ENCODE measurements at places on chromosomes 5 and 9.

DNA sequence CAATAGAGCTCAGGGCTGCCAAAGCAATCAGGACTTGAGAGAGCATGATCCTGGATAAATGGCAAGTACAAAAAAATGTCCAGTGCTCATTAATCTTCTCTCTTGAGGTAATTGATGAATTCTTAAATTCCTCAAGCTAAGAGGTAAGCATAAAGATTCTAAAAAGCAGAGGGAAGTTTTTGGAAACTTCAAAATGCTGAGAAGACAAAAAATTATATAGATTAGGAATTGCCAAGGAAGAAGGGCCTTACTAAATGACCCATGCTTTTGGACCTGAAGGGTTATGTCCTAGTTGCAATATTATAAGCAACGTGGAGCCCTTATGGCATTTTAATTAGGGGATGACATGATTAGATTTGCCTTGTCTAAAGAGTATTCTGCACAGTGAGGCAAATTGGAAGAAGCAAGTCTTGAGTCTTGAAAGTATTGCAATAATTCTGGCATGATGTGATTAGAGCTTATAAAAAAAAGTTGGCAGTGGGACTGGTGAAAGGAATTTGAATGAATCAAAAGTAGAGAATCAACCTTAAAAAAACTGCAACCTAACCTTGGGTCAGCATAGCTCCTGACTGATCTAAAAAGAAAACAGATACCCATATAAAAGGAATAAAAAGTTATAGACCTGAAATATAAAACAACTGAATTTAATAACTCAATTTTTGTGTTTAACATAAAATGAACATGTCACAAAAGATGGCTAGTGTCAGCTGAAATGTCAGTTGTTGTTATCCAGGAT lies 323.8 kb upstream of the ARRDC3 start:
- DNase-seq: no peak
- H3K27me3 ChIP-seq: no peaks in the 10 kb centered on the region
- H3K4me3 ChIP-seq: no peak overlapping the region
- H3K27ac ChIP-seq: no peak overlapping the region
- H3K36me3 ChIP-seq: no peaks in the 10 kb centered on the region

GRCh38 chr9:2853517-2853916 lies 9.6 kb upstream of the PUM3 start:
- H3K4me3 ChIP-seq: no peak overlapping the region
- DNase-seq: no peak
- peaks cover 21% of the 10 kb centered on the region for H3K27me3 ChIP-seq
- no peaks in the 10 kb centered on the region for H3K36me3 ChIP-seq

DNA sequence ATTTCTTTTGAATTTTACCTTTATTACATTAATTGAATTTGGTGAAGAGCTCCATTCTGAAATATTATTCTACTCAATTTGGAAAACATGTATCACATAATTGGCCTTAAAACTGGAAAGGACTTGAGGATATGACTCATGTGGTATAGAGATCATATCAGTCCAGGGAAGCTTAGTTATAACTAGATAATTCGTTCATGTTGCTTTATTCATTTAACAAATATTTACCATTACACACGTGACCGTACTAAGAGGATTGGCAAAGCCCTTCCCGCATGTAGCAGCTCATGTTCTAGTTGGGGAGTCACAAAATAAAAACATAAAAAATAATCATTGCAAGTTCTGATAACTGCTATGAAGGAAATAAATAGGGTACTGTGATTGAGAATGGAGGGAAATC lies 1816.5 kb downstream of the MAT2B start:
- no peak overlapping the region for H3K27ac ChIP-seq
- H3K36me3 ChIP-seq: no peaks in the 10 kb centered on the region
- DNase-seq: peak; percentile 39
- H3K4me3 ChIP-seq: no peak overlapping the region

GRCh38 chr5:150661821-150662596 lies 958 bp downstream of the MYOZ3 start:
- peak; percentile 60 for DNase-seq
- no peaks in the 10 kb centered on the region for H3K4me1 ChIP-seq
- H3K27ac ChIP-seq: no peak overlapping the region
- peaks cover 13% of the 10 kb centered on the region for H3K27me3 ChIP-seq
- no peaks in the 10 kb centered on the region for H3K36me3 ChIP-seq
- H3K4me3 ChIP-seq: no peak overlapping the region

Measured in osteoblast (primary cell).